ENCODE measurements at places on chromosomes 12 and 14. TPM values are rescaled to one million over a fixed set of nuclear protein-coding genes. Genes with fewer than 3 reads are reported as not detected.
A peak's percentile ranks its signal among the peaks of the same experiment; 100 is the strongest.

Gene ACRBP
- total RNA-seq = 0.95 TPM

Gene KRT6C
- total RNA-seq = not detected

Gene ACAD10
- total RNA-seq = 26.4 TPM

Gene ASCL1
- total RNA-seq = 0.18 TPM

Gene KRT71
- total RNA-seq = not detected

Gene SRGAP1
- total RNA-seq = 2.0 TPM

GRCh38 chr12:8078398-8078797 lies 3.7 kb upstream of the NECAP1 start:
- H3K27ac ChIP-seq = no peak overlapping the region
- no peaks in the 10 kb centered on the region for H3K27me3 ChIP-seq
- no peak for DNase-seq
- H3K4me3 ChIP-seq = no peak overlapping the region
- H3K36me3 ChIP-seq = no peaks in the 10 kb centered on the region

GRCh38 chr14:24664366-24664765 lies 30.4 kb upstream of the GZMB start:
- H3K36me3 ChIP-seq = no peaks in the 10 kb centered on the region
- no peak for DNase-seq
- H3K27me3 ChIP-seq = no peaks in the 10 kb centered on the region
- no peak overlapping the region for H3K4me3 ChIP-seq
- no peaks in the 10 kb centered on the region for H3K4me1 ChIP-seq
- H3K27ac ChIP-seq = no peak overlapping the region

DNA sequence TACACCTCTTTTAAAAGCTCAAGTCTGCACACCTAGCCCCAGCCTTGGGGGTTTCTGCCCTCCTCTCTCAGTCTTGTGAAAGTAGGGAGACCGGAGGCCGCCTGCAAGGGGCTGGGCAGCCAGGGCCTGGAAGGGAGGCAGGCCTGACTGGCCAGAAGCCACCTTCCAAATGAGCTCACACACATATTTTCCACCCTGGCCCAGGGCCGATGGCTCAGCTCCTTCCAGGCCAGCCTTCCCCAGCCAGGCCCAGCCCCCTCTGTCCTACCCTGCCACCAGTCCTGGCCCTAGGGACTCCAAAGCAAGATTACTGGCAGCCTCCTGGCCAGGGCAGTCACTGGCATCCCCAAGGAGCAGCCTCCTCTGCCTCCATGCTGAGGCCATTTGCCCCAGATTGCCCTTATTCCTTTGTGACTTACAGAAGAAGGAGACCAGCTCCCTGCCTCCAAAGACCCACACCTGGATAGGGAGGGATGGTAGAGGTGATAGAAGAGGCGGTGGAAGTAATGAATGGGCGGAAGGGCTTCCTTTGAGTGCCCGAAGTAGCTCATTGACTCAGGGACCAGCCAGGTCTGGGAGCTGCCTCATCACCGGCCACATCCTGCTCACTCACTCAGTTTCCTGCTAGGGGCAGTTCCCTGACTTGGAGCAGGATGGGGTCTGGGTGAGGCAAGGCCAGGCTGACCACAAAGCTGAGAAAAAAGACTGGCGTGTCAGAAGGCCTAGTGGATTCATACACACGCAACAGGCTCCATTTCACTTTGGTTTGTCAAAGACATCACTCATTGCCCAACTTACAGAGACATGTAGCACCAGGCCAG lies 14.8 kb downstream of the MMP14 start:
- H3K27me3 ChIP-seq = no peaks in the 10 kb centered on the region
- no peak overlapping the region for H3K27ac ChIP-seq
- H3K36me3 ChIP-seq = no peaks in the 10 kb centered on the region
- H3K4me3 ChIP-seq = no peak overlapping the region
- no peaks in the 10 kb centered on the region for H3K4me1 ChIP-seq
- DNase-seq = peak; percentile 63

DNA sequence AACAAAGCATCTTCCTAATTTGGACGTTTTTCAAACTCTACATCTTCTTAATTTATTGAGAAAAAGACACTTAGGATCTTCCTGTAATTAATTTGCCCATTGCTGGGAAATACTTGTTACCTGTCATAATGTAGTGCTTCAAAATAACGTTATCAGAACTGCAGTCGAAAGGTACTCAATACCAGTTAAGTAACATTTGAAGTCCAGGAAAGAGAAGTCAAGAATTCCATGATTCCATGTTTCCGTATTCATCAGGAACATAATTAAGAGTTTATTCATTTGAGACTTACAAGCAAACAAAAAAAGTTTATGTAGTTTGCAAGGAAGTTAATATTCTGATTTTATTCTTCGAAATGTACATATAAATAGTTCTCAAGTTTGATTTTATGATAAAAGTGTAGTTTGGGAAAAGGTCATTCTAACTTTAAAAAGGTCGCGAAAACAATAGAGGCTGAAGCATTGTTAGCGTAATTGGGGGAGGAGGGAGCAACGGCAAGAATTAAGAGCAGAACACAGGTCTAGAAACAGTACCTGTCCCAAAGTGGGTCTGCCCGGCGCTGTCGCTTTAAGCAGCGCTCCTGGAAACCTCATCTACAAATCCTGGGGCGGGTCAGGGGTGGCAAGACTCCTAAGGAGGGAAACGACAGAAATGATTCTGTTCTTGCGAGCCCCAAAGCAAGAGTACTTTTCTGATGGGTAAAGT lies 1.2 kb upstream of the KCNMB4 start:
- no peak overlapping the region for H3K4me3 ChIP-seq
- H3K27ac ChIP-seq = no peak overlapping the region
- H3K27me3 ChIP-seq = no peaks in the 10 kb centered on the region
- DNase-seq = no peak
- H3K4me1 ChIP-seq = peaks cover 16% of the 10 kb centered on the region

DNA sequence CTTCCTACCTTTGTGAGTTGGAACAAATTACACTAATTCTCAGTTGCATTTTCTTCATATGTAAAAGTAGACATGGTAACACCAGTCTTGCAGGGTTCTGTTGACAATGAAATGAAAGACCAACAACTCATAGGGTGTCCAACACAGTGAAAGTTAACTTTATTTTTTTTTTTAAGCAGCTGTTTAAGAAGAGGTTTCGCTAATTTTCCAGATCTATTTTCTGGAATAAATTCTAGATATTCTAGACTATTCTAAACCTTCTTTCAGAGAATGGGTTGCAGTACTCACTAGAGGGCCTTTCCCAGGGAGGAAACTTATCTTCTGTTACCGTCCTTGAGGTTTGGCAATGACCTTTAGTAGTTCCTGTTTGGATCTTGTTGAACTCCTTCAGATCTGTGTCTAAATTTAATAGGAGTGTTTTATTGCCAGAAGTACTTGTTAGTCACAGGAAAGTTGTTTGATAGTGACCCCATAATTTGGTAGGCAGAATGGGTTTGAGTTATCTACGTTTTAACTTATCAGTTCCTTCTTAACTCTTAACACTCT lies 2.8 kb upstream of the ART4 start:
- no peak for DNase-seq
- H3K4me1 ChIP-seq = no peaks in the 10 kb centered on the region
- H3K27me3 ChIP-seq = no peaks in the 10 kb centered on the region
- no peak overlapping the region for H3K4me3 ChIP-seq

DNA sequence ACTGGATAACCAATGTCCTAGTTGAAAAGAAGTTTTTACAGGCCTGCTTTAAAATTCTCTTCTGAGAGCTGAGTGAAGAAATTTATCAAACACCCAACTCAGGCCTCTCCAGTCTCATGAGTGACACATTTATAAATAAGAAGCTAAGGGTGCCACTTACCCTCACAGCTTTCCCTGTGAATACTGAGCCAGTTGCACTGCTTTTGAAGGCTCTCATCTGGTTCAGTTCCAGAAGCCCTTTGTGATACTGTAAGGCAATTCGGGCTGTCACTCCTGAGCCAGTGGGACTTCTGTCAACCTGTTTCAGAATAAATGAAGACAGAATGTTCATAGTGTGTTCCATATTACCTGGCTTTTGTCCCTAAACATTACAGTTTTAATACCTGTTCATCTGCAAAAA lies 8.5 kb downstream of the L3HYPDH start:
- peaks cover 73% of the 10 kb centered on the region for H3K36me3 ChIP-seq
- DNase-seq = no peak
- H3K4me1 ChIP-seq = no peaks in the 10 kb centered on the region
- H3K27ac ChIP-seq = no peak overlapping the region

DNA sequence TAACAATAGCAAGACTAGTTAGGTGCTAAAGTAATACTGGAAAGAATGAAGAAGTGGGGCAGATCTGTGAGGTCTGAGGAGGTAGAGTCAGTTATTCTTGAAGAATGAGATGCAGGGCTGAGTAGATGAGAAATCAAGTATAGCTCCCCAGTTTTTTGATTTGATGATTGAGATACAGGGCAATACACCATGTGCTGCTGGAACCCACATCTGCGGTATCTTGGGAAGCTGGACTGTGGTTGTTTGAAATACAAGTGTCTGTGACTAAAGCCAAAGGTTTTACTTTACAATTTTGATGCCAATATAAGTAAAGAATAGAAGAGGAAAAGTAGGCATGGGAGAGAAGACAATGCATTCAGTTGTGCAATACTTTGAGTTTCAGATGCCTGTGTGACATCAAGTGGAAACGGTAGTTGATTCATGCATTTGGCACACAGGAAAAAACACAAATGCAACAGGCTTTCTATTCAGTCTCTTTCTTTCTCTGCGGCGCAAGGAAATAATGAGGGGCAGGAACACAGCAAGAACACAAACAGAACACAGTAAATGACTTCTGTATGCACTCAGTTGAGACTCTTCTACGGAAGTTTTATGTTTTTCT lies 190.2 kb upstream of the SLC38A2 start:
- H3K4me3 ChIP-seq = no peak overlapping the region
- DNase-seq = no peak
- H3K27me3 ChIP-seq = no peaks in the 10 kb centered on the region
- peak overlapping the region; percentile 16 for H3K27ac ChIP-seq
- no peaks in the 10 kb centered on the region for H3K4me1 ChIP-seq
